ENCODE measurements at places on chromosomes 3 and 15.
A peak's percentile ranks its signal among the peaks of the same experiment; 100 is the strongest.

- no peak for DNase-seq
These were observed 44.7 kb downstream of the CADM2 start for GRCh38 chr3:85003479-85003878.

DNA sequence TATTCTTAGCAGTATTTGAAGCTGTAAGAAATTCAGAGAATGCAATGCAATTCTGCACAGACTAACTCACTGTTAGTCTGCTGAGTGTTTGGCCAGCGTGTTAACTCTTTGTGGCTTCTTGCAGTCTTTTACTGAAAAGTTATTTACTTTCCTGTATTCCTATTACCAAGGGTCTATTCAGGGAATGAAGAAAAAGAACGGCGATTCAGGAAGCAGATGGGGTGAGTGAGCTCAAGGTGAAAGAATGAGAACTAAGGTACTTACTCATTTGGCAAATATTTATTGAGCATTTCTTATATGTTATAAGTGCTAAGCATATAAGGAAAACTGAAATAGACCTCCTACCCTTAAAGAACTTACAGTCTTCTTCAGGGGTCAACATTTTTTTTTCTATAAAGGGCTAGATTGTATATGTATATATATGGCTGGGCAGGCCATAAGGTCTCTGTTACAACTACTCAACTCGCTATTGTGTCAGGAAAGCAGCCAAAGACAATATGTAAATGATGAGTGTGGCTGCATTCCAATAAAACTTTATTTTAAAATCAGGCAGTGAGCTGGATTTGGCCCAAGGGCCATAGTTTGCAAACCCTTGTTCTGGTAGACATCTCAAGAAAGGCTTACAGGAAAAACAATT, 271.9 kb upstream of the GADL1 start:
- no peak for DNase-seq

DNA sequence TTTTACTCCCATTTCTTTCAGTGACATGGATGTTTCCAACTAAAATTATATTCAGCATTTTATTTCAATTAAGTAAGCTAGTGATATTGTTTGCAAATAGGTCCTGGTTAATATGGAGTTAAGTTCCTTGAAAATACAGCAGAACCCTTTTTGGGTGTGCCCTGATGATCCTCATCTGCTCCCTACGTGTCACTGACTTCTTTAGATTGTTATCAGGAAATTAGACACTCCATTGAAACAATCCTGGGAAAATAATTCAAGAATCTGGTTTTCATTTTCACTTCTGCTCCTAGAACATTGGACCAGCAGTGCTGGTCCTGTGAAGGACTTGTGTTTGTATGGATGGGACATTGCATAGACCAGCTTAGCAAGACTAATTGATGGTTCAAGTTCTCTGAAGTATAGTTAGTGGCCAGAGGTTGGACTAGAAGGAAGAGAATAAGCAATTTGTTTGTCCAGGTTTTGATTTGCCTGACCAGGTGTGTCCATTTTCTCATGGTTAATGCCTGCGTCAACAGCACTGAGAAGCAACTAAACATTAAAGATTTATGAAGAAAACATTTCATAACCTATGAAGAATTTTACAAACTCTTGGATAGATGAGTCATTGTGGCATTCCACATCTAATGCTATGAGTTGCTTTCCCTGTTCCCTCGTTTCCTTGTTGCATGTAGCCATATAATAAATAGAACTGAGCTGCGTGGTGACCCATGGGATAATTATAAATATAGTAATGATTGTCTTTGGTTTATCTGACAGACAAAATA, 95.8 kb downstream of the ZPLD1 start:
- DNase-seq, result no peak

GRCh38 chr3:46847744-46848143, 15.5 kb downstream of the MYL3 start:
- no peak for DNase-seq

DNA sequence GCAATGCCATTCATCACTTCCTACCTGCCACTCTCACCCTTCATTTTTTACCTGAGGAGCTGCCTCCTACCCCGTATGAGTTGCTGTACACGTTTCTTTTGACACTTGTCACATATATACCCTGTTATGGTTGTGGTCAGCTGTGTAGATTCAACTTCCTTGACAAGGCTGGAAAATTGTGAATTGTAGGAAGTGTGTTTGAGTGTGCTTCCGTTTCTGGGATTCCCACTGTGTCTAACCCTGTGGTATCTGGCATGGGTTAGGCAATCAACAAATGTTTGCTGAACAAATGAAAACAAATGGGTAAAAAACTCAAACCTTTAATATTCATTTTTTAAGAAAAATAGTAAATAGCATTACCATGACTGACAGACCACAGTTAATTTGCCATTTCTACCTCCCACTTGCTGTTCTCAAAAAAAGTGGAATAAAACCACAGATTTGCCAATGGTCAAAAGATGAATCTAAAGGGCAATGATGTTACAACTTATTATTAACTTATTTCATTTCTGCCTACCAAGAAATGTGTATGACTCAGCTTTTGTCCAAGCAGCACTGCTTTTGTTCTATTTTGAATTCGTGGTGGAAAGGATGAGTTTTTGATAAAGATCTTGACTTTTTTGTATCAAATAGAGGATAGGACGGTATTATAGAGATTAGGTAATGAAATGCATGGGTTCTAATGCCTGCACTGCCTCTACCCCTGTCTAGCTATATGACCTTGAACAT, 404.6 kb downstream of the LPP start:
- no peak for DNase-seq

DNA sequence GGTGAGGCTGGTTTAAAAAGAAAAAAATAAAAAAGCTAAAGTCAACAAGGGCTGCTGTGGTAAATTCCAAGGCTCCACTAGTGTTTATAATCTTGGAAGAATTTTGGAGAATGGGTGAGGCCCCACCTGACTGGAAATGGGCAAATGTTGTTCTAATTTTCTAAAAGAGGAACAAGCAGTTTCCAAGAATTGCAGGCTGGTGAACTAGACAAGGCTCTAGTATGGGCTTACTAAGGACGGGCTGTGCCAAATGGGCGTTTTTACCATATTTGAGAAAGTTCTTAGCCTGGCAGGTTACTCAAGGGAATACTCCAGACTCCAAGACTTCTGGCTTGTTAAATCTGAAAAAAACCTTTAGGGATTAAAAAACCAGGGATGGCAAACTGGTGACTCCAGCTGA, 67.0 kb upstream of the ABHD2 start:
- no peak for DNase-seq

- no peak for DNase-seq
These were observed 190.1 kb downstream of the NSMCE3 start for GRCh38 chr15:29079479-29079878.

DNA sequence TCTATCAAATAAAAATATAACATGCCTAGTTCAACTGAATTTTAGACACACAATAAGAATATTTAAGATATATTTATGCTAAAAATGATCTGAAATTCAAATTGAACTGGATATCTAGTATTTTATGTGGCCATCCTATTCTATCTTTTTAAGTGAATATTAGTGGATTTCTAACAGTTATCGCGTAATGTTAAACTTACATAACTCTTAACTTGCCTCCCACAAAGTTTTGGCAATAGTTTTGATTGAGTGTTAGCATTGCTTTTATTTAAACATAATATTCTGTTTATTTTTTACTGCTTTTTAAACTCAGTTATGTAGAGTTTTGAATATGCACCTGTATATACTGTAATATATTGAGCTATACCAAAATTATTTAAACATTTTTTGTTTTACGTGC, 1279.5 kb downstream of the OTOL1 start:
- DNase-seq, result no peak

- no peak for DNase-seq
These were observed 26.3 kb downstream of the BMF start for GRCh38 chr15:40082195-40082883.

GRCh38 chr15:70717237-70717793, 46.0 kb downstream of the UACA start:
- no peak for DNase-seq

- DNase-seq, result no peak
These were observed 54.8 kb downstream of the SRGAP3 start for GRCh38 chr3:9194509-9195184.

GRCh38 chr15:65829130-65829764, 37.2 kb upstream of the DENND4A start:
- peak; percentile 23 for DNase-seq

- no peak for DNase-seq
These were observed 59.7 kb downstream of the SENP2 start for GRCh38 chr3:185645596-185646381.

GRCh38 chr3:186814100-186814499, 7.8 kb upstream of the RFC4 start:
- DNase-seq, result no peak

DNA sequence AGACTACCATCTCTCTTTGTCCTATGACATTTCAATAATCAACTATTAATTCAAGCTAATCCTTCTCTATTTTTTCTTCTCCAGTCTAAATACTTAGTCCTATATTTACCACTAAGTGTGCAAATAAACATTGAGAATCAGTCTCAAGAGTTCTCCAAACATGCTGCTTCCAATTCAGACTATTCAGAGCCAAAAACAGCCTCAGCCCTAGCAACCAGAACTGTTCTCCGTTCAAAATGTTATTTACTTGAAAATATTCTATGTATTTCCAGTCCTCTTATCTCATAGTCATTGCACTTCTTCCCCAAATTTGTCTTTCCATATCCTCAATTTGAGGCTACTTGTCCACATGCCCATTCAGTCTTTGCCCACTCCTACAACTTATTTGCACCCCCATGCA, 805.5 kb downstream of the IGSF11 start:
- DNase-seq, result no peak

- DNase-seq, result no peak
These were observed 1.6 kb upstream of the RNU6-1 start for GRCh38 chr15:67841513-67841762.

DNA sequence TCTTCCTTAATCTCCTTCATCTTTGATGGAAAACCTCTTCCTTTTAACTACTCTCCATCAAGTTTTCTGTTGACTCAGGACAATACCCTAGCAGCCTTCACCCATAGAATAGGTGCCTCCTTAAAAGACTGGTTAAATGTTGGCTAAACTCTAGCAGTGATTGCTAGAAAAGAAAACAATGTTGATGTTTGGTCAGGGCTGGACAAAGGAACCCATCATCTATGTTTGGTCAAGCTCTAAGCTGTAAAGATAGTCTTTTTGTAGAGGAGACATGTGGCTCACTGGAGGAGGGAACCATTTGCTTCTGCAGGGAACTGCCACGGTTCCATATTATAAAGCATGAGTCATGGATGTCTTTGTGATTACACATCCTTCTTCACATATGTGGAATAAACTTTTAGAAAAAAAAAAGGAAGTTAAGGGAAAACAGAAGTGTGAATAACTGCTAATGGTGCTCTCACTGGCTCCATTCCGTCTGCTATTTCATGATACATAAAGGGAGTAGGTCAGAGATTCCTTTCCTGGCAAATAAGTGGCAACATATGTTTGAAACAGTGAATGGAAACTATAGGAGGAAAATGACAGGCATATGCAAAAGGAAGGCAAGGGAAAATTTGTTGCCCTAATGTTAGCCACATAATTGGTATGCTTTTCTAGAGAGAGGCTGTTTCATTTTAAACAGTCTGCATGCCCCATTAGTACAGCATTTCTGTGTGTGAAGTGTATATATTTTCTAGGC, 78.2 kb downstream of the CMSS1 start:
- no peak for DNase-seq

DNA sequence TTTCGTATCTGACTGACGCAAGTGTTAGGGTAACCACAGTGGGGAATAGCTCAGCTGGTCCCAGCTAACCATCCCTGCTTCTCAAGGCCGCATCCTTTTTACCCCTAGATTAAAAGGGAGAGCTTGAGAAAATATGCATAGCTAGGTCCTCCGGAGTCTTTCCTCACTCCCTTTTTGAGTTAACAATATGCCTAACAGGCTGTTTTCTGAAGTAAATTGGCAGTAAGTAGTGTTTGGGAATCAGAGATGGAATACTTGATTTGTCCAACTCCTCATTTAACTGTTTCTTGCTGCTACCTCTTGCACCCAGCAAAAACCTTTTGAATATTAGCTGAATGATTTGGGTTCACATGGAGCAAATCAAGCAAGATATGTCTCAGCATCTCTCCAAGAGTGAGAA, 326.1 kb downstream of the LPP start:
- DNase-seq, result no peak

DNA sequence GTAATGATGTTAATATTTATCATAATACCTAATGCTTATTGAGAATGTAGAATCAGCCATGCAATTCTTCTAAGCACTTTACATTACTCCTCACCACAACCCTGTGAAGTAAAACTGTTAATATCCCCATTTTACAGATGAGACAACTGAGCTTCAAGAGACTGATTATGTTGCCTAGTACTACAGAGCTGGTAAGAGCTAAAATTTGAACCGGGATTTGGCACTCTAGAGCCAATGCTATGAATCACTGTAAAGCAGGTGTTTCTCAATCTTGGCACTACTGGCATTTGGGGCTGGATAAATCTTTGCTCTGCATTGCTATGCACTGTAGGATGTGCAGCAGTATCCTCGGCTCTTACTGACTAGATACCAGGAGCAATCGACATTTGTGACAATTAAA, 367.7 kb downstream of the MAGI1 start:
- no peak for DNase-seq

- DNase-seq, result peak; percentile 59
These were observed 220.7 kb upstream of the DNAJC19 start for GRCh38 chr3:181210275-181210674.

- DNase-seq, result no peak
These were observed 47.4 kb downstream of the ZNF717 start for GRCh38 chr3:75737831-75738493.

- DNase-seq, result no peak
These were observed 53.4 kb downstream of the FILIP1L start for GRCh38 chr3:100060685-100061484.

GRCh38 chr3:195219351-195220230, 51.4 kb downstream of the XXYLT1 start:
- peak; percentile 3 for DNase-seq

GRCh38 chr3:13728487-13728886, 151.4 kb downstream of the WNT7A start:
- DNase-seq, result no peak

- DNase-seq, result no peak
These were observed 26.9 kb downstream of the CYP19A1 start for GRCh38 chr15:51311510-51311909.

- peak; percentile 14 for DNase-seq
These were observed 353.3 kb upstream of the SUCLG2 start for GRCh38 chr3:68007621-68008226.

GRCh38 chr15:35111861-35112260, 26.8 kb upstream of the NANOGP8 start:
- DNase-seq, result no peak

DNA sequence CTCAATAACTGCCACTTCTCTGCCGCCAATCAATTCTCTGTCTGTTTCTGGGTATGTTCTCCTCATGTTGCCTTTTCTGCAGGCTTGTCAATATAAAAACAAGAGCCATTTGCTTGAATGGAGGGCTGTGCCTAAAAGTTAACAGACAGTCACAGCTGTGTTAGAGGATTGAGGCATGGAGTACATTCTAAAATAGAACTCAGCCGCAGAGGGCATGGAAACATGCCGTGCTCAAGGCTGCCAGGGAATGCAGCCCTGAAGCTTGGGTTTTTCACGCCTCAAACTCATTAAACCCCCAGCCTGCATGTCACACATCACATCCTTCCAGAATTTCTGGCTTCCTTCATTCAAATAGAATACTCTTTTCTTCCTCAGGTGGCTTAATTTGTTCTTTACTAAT, 166.6 kb downstream of the TPRG1 start:
- DNase-seq, result no peak
